ENCODE measurements at places on chromosomes 11 and 22.
A peak's percentile ranks its signal among the peaks of the same experiment; 100 is the strongest.

- no peak overlapping the region for H3K4me3 ChIP-seq
- DNase-seq = no peak
- H3K36me3 ChIP-seq = no peaks in the 10 kb centered on the region
- no peak overlapping the region for H3K27ac ChIP-seq
- H3K4me1 ChIP-seq = no peaks in the 10 kb centered on the region
Measured at GRCh38 chr22:49998718-49999062, 13.9 kb downstream of the IL17REL start.

- no peaks in the 10 kb centered on the region for H3K4me1 ChIP-seq
- no peak overlapping the region for H3K4me3 ChIP-seq
- no peak for DNase-seq
- H3K27ac ChIP-seq = peak overlapping the region; percentile 44
- H3K36me3 ChIP-seq = no peaks in the 10 kb centered on the region
Measured at GRCh38 chr11:122883646-122883979, 1.1 kb downstream of the JHY start.

DNA sequence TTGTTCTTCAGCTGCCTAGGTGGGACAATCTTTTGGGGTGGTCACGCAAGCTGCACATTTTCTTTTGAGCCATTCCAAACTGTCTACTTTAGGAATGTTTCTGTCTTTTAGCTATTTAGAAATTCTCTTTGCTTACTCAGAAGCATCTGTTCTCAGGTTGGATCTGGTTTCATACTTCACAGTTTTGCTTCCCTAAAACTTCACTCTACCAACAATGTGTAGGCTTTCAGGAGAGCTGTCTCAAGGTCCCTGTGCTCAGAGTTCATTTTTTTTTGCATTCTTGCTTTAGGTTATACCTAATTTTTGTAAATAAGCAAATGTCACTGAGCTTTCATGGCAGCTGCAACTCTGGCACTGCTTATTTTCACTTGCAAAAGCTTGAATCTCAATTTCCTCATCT is 36.7 kb downstream of the CCDC90B start:
- no peaks in the 10 kb centered on the region for H3K27me3 ChIP-seq
- no peaks in the 10 kb centered on the region for H3K36me3 ChIP-seq
- H3K4me3 ChIP-seq = no peak overlapping the region

- H3K36me3 ChIP-seq = no peaks in the 10 kb centered on the region
- no peak overlapping the region for H3K4me3 ChIP-seq
- DNase-seq = no peak
Measured at GRCh38 chr11:119450590-119451326, 27.8 kb upstream of the THY1 start.

- H3K4me3 ChIP-seq = no peak overlapping the region
- no peaks in the 10 kb centered on the region for H3K36me3 ChIP-seq
- DNase-seq = no peak
Measured at GRCh38 chr11:63922673-63923192, 5.8 kb upstream of the RCOR2 start.

DNA sequence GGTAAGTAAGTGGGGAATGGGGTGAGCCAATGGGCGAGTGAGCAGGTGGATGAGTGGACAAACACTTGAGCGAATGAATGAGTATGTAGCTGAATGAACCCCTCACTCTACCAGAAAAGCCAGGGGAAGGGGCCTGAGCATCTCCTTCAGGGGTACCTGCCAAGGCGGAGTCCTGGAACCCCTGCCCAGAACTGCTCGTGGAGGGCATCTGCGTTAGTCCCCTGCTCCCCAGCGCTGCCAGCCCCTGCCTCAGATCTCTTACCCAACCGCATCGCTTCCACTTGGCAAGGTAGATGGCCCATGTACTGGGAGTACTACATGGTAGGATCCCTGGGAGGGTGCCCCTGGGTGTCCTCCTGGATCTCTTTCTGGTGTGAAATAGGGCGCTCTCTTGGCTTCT is 7.4 kb upstream of the ANO1 start:
- no peak for DNase-seq
- H3K27ac ChIP-seq = no peak overlapping the region
- H3K4me3 ChIP-seq = no peak overlapping the region
- H3K36me3 ChIP-seq = no peaks in the 10 kb centered on the region
- H3K27me3 ChIP-seq = no peaks in the 10 kb centered on the region
- H3K4me1 ChIP-seq = no peaks in the 10 kb centered on the region

DNA sequence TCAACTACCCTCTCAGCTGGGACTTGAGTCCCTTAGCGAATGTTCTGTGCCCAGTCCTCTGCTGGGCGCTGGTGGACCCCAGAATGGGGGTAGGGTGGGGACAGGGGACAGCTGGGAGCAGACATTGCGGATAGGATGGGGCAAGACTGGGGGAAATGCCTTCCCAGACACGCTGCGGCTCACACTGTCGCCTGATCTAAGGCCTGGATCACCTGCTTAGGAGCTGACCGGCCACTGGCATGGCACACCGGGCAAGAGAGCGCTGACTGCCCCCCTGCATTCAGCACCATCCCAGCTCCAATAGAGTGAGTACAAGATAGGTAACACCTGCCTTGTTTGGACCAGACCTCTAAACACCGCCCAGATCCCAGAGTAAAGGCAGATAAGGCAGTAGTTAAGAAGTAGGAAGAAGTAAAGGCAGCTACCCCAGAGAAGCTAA is 1.4 kb downstream of the ARVCF start:
- DNase-seq = no peak
- H3K27ac ChIP-seq = no peak overlapping the region
- H3K4me1 ChIP-seq = peaks cover 3% of the 10 kb centered on the region
- H3K4me3 ChIP-seq = peak overlapping the region; percentile 80
- no peaks in the 10 kb centered on the region for H3K27me3 ChIP-seq

GRCh38 chr11:114187173-114187572 is 109.0 kb upstream of the NNMT start:
- H3K27me3 ChIP-seq = no peaks in the 10 kb centered on the region
- no peak for DNase-seq
- H3K4me3 ChIP-seq = no peak overlapping the region
- peaks cover 14% of the 10 kb centered on the region for H3K36me3 ChIP-seq
- no peaks in the 10 kb centered on the region for H3K4me1 ChIP-seq

Measured in right lobe of liver (tissue), 6 donors.